Stimulated activated CD4-positive, alpha-beta T cell treated with anti-CD3 and anti-CD28 coated beads, Interleukin-1b, Interleukin-23, amount 100 ng/mL, for 1 hour (primary cell): ENCODE measurements at places on chromosomes 5 and 9.

GRCh38 chr9:129021091-129021490, 7.0 kb downstream of the SH3GLB2 start:
- no peak for DNase-seq

DNA sequence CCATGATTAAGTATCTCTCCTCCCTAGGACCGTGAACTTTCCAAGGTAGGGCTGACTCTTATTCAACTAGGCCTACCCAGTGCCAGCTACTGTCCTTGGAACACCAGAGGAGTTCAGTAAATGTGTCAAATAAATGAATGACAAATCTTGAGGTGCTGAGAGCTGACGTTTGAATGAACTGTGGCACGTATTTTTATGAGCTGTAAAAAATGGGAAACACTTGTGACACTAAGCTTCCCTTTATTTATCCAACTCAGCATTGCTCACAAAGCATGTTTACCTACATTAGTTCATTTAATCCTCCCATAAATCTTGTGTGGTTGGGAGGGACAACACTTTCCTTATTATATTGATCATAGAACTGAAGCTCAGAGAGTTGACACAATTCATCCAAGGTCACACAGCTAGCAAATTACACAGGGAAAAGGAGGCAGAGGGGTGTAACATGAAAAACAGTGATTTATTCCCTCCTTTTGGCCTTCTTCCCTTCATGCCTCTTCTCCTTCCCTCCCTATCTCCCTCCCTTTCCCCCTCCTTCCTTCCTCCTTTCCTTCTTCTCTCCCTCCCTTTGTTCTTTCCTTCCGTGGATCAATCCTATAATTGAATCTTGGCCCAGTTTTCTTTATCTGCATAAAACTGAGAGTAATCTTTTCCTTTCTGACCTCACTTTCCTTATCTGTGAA, 412.6 kb downstream of the DMRT2 start:
- DNase-seq: no peak

DNA sequence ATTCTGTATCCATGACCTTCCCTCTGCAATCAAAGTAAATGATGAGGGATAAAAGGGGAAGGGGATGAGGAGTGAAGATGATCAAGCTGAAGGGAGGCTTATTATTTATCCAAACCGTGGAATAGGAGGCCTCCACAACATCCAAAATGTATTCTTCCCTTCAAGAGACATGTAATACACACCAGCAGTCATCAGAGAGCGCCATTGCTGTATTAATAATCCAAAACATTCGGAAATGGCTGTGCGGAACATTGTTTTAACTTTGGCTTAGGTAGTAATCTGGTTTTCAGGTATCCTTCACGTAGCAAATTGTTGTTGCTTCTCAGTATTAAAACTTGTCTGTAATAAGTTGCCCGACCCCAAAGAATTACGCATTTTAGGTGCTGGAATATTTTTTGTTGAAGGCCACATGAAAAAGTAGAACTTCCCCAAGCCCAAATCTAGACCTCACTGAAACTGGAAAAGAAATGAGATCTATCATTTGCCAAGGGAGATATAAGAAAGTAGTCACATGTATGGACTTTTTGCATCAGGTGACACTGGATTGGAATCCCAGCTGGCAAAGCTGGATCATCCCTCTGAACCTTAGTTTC, 2.6 kb upstream of the BOD1 start:
- no peak for DNase-seq

DNA sequence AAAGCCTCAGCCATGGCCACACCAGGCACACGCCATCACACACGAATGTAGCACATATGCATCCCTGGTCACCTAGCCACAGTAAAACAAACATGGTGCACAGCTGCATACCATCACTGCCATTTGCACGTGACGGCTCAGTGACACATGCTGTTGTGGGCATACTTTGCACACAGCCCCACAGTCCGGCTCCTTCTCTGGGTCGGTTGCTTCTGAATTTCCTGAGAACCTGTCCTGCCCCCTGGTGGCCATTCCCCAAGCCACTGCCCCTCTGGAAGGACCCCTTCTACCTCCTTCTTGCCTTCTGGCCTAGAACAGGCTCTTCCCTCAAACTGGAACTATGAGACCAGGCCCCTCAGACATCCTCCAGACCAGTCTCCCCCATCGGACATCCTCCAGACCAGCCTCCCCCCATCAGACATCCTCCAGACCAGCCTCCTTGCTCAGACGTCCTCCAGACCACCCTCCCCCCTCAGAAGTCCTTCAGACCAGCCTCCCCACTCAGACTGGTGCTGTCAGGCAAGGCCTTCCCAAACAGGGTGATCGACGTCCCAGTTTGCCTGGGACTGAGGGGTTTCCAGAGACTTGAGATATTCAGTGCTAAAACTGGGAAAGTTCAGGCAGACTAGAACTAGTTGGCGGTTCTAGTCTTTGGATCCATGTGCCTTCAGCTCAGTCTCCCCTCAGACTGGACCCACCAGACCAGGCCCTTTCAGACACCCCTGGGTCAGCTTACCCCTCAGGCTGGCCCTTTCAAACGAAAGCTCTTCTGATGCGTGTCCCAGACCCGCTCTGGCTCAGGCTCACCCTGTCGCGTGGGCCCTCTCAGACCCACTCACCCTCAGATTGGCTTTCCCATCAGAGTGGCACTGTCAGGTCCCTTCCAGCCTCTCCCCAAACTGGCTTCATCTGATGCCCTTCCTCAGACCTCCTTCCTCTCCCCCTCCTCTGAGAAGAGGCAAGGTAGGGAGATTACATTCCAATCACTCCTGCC, 24.3 kb upstream of the ENHO start:
- DNase-seq: peak; percentile 31

GRCh38 chr5:83340511-83340918, 131.0 kb upstream of the VCAN start:
- no peak for DNase-seq

- DNase-seq: no peak
Observed at GRCh38 chr5:158716668-158717067, 383.0 kb downstream of the EBF1 start.

- DNase-seq: no peak
Observed at GRCh38 chr5:38948501-38948900, 102.7 kb downstream of the OSMR start.

GRCh38 chr9:22683700-22684075, 237.1 kb downstream of the DMRTA1 start:
- DNase-seq: no peak

- no peak for DNase-seq
Observed at GRCh38 chr9:134440636-134441226, 114.5 kb downstream of the RXRA start.

- DNase-seq: peak; percentile 42
Observed at GRCh38 chr9:128203024-128203706, at the start of gene DNM1. TSS of gene DNM1 (plus strand) at chr9:128203379. CDS start at chr9:128203471, 92 bp downstream.

- no peak for DNase-seq
Observed at GRCh38 chr9:76687861-76688391, 76.3 kb upstream of the PCA3 start.

DNA sequence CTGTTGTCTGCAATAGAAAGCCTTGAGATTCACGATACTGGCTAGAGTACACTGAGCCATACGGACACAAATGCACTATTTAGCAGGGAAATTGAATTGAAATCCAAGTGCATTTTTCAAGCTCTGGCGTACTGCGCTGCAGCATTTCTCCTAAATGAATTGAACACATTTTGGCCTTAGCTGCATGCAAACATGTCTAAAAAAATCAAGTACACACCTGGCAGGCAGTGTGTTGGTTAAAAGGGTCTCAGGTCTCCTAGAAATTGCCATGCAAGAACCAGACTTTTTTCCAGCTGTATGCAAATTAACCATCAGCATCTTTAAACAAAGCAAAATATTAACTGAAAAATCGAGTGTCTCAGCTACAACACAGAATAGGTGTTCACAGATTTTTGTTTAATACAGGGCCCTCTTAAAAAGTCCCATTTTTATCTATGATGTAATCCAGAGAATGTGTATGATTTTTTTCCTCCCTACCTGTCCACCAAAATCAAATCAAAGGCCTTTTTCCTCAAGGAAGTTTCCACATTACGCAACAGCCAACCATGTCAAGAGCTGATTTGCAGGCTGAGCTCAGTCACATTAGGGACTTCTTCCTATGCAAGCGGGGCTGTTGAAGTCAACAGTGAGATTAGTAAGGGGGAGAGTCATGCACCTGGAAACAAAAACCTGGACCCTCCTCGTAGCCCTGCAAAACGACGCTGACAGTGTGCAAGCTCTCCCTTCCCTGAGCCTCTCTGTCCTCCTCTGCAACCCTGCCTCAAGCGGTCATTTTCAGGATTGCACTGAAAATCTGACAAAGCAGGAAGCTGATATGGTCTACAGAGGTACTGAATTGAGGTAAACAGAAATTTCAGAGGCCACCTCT, 14.1 kb upstream of the SFXN1 start:
- peak; percentile 47 for DNase-seq

DNA sequence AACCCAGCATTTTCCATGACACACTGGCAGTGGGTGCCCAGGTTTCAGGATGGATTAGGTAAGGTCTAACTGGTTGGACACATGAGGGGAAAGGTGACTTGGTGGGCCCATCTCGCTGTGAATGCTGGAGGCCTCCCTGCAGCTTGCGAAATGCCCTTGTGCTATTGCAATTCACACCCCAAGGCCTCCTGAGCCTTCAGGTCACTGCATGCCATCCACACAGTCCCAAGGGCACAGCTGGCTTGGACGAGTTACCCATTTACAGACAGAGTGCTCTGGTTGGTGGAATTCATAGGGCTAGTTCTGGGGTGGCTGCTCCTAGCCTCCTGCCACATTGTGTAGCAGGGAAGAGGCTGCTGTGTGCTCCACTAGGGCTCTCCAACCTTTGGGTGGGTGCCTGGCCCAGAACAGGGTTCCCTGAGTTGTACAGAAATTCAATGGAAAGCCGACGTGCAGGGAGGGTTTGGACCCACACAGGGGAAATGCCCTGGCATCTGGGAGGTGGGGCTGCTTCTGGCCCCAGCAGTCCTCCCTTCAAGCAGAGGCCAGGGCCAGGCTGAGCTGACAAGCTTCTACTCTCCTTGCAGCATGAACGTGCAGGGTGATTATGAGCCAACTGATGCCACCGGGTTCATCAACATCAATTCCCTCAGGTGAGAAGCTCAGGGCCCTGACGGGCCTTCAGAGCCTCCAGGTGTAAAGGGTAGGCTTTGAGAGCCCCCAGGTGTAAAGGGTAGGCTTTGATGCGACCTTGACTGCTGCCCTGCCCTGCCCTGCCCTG, 54.3 kb downstream of the ASS1 start:
- DNase-seq: no peak

DNA sequence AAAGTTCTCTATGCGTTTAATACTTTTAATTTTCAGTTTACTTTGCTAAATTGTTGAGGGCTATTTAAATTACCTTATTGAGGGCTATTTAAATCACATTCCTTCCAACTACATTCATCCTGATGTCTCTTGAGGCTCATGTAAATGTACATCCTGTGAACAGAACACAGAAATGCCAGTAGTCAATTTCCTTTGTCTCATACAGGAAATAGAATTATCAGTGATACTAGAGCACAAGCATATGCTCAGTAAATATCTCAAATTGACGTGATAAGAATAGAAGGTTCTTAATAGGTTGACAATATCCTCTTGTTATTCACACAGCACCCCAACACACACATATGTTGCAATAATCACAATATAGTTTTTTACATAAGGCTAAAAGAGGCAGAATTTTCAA, 449.0 kb downstream of the CYLC2 start:
- no peak for DNase-seq

DNA sequence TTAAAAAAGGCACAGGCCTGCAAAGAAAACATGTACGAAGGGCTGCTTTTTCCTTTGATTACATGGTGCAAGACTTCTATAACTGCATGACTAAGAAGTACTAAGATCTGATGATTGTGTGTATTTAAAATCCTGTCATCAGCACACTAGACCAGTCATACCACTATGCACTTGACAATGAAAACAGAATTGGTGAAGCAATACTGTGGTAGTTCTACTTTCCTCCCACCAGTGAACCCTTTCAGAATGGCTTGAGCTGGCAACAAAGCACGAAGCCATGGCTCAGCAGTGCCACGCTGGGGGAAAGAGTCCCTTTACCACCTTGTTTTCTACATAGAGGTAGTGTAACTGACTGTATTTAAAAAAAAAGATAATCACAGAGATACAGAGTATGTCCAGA, 49.0 kb upstream of the POU5F2 start:
- no peak for DNase-seq

DNA sequence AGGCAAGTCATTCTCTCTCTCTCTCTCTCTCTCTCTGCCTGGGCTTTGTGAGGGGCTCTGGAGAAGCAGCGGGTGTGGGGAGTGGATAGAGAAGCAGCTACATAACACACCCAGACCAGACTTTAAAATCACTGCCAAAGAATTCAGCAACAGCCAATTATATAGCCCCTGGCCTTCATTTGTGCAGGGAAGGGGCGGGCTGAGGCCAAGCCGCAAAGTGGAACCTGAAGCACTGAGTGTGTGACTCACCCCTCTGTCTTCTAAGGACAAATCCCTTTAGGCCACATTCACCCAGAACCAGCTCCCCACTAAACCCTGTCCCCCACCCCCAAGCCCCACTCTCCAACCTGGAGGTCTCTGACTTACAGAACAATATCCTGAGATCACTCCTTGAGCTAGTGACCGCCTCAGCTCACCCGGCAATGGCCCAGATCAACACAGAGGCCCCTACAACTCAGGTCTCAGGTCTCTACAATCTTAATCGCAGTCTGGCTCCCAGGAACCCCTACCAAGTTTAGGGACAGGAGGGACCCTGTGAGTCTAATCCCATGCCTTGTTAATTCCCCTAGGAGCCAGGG, 6.0 kb downstream of the B4GALT1 start:
- no peak for DNase-seq

- DNase-seq: no peak
Observed at GRCh38 chr5:16888694-16889124, 47.4 kb downstream of the MYO10 start.

DNA sequence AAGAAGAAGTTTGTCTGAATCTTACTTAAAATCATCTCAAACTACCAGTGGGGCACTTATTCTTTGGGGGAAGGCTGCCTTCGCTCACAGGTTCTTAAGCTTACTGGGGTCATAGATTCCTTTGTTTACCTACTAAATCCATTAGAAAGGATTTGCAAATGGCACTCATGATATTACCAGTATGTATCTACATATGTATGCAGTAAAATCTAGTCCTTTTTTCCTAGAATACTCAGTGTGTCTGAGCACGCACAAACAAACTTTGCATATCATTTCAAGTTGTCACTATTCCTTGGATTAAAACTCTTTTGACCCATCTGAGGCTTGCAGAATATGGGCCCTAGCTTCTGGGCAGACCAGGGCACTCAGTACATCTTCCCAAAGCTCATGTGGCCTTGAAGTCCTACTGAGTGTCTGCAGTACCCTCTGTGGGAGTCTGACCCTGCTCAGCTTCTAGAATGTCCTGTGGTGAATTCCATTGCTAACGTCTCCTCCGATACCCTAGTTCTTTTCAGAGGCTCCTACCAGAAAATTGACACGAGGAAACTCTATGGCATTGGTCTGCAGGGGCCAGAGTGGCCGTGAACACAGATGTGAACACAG, 297.9 kb downstream of the SLIT3 start:
- no peak for DNase-seq

DNA sequence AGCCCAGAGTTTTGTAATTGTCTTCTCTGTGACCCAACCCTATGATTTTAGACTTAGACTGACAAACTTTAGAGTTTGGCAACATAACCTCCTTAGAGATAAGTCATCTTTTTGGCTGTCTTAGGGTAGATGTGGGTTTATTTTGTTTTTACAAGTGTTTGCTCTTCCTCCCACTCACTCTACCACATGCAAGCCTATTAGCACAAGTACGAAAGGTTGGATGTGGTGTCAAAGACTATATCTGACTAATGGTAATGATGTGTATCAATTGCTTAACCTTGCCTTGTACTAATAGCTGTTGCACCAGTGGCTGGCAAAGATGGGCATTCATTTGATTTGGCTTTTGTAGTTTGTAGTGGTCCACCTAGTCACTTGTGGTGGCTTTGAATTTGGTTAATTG, 46.5 kb downstream of the SLC25A46 start:
- no peak for DNase-seq
